Fibroblast of gingiva (primary cell): ENCODE measurements at places on chromosomes 13 and 19.
A peak's percentile ranks its signal among the peaks of the same experiment; 100 is the strongest.

GRCh38 chr13:50801087-50801931 is 42.2 kb downstream of the DLEU7 start:
- DNase-seq, result peak; percentile 51

DNA sequence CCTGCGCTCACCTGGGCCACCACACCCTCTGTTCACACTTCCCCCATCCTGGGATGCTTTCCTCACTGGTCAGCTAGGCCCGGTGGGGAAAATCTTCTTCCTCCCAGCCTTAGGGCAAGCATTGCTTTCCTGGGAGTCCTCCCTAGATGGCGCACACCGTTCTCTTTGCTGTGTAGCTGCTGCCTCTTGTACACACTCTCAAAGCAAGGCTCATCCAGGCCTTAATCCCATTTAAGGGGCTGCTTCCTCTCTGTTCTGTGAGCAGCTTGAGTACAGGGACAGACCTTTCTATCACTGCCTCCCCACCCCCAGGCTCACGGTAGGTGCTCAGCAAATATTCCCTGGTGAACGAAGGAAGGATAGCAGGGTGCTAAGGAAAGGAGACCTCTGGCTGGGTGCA is 11.1 kb downstream of the SLC7A10 start:
- DNase-seq, result no peak

- no peak for DNase-seq
Observed at GRCh38 chr19:41302624-41303351, 7.2 kb upstream of the CCDC97 start.

DNA sequence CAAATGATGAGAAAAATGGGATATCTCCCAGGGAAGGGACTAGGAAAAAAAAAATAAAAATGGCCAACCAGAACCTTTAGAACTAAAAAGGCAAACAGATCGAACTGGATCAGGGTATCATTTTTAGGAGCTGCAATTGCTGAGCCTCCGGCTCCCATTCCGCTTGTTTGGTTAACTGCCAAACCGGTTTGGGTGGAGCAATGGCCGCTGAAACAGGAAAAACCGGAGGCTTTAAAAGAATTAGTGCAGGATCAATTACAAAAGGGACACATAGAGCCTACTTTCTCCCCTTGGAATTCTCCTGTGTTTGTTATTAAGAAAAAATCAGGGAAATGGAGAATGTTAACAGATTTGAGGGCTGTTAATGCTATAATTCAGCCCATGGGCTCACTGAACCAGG is 12.7 kb upstream of the ZNF443 start:
- DNase-seq, result no peak

- DNase-seq, result no peak
Observed at GRCh38 chr19:40205760-40206159, 12.4 kb downstream of the TTC9B start.

DNA sequence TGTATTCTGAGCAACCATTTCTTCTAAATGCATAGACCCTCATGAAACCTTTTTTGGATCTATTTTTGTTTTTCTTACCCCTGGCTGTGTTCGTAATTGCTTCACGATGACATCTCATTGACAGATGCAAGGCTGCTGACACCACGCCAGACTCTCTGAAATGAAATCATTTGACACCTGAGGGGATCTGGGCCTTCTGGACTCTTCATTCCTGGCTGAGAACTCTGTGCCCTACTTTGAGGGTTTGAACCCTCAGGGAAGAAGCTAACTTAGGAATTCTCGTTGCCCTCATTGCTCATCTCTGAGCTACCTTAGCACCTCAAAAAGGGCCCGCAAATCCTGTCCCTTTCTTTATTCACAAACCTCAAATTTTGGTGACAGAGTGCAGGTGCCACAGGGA is 40.5 kb upstream of the NBEA start:
- DNase-seq, result no peak

GRCh38 chr19:13765395-13766094 is 1.2 kb downstream of the MRI1 start:
- DNase-seq, result no peak

DNA sequence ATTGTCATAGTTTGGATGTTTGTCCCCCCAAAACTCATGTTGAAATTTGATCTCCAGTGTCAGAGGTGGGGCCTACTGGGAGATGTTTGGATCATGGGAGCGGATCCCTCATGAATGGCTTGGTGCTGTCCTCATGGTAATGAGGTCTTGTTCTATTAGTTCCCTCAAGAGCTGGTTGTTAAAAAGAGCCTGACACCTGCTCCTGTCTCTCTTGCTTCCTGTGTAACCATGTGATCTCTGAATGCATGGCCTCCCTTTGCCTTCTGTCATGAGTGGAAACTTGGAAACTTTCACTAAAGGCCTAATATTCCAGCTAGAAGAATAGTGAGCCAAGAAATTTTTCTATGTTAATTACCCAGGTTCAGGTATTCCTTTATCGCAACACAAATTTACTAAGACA is 311.4 kb upstream of the ATXN8OS start:
- no peak for DNase-seq

DNA sequence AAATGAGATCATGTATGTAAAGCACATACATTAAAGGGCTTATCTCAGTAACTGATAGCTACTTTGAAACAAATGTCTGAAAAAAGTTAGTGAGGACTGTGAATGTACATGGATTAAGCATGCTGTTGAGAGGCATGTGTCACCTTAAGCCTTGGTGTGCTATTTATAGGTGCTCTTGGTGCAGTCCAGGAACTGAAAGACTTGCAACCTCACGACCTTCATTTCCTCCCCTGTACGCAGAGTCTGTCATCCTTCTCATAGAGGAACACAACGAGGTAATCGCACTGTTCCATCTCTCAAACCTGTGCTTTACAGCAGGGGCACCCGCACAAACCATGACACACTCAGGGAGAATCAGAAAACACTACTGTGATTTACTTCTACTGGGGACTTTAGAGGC is 65.6 kb downstream of the UFM1 start:
- DNase-seq, result no peak

DNA sequence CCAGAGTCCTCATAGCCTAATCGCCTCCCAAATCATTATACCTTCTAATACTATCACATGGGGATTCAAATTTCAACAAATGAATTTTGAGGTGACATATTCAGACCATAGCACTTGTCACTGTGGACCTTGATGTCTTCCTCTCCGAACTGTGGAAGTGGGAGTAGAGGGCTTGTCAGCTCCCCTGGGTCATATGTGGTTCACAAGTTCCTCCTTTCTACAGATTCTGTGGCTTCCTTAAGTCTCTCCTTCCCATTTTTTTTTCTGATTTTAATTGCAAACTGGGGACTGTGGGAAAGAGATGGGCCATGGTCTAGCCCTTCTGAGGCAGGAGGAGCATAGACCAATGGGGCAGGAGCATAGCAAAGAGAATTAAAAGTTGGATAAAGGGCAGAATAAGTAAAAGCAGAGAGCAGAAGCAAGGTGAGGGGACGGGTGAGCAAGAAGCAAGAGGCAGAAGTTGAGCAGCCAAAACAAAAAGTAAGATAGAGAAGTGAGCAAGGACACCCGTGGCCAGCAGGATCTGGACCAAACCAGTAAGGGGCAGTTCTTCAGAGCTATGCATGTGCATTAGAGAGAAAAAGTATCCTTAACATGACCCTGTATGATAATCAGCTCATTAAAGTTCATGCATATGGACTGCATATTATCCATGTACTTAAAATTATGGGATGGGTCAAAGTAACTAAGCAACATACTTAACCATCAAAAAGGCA is 2.6 kb upstream of the SIGLEC7 start:
- no peak for DNase-seq

GRCh38 chr13:112150352-112150751 is 83.4 kb downstream of the SOX1 start:
- no peak for DNase-seq

DNA sequence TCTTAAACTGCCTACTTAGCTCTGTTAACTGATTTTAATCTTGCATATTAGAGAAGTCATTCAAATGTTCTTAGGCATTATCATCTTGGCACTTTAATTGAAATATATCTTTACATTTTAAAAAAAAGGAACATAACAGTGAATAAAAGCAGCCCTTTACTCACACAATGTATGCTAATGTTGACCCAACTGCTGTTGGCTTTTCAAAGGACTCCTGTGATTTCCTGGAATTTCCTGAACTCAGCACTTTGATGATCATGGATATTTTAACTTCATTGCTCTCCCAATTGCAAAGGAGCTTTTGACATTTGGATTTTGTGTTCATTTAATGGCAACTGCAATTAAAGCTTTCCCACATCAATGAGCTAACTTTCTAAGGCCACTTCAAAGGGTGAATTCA is 1230.3 kb downstream of the DIAPH3 start:
- DNase-seq, result no peak

- no peak for DNase-seq
Observed at GRCh38 chr13:64753233-64754000, 2476.7 kb downstream of the PCDH9 start.

DNA sequence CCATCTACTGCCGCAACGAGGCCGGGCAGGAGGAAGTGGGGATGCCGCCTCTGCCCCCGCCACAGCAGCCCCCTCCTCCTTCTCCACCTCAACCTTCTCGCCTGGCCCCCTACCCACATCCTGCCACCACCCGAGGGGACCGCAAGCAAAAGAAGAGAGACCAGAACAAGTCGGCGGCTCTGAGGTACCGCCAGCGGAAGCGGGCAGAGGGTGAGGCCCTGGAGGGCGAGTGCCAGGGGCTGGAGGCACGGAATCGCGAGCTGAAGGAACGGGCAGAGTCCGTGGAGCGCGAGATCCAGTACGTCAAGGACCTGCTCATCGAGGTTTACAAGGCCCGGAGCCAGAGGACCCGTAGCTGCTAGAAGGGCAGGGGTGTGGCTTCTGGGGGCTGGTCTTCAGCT is 3.4 kb upstream of the NUP62 start:
- no peak for DNase-seq

DNA sequence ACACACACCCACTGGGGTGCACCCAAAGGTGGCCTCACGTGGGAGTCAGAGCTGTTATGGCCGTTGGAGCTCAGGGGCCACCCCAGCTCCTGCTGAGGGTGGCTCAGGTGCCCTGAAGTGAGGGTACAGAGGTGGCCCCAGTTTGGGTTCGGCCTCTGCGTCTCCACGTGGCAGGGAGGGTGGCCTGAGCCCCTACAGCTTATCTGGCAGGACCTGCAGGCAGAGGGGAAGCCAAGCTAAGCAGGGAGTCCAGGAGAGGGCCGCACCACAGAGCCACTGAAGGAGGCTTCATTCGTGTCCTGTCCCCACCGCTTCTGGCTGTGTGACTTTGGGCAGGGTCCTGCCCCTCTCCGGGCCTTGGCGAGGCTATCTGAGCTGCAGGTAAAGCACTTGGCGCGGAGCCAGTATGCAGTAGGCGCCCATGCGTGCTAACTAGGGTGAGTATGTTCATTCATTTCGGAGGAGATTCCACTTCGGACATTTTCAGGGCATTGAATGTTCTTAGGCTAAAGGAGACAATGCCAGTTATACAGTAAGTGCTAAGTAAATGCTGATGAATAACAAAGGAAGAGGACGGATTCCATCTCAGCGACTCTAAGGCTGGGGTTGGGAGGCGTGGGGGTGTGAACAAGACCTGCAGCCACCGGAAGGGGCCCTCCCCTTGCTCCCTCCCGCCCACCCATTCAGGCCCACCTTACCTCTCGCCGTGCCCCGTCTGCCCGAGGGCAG is 4.9 kb downstream of the REX1BD start:
- DNase-seq, result no peak

GRCh38 chr19:55149078-55150003 is at the start of gene TNNT1:
Gene TNNT1, minus strand, starts transcription at chr19:55149206. Its CDS starts 2,049 bp downstream, at chr19:55147157.
- DNase-seq, result no peak

DNA sequence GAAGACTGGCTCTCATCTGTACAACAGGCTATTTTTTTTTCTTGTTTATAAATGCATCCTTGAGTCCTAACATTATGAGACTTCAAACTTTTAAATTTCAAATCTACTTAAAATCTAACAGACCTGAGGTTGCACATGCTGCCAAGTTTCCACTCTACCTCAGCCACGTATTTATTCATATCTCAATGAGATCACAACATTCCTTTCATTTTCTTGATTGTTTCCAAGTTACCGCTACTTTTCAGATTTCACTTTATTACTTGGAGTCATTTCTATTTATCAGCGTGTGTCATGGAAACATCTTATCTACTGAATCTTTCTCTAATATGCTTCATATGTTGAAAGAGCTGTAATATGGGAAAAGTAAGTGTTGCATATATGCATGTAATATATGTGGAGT is 1257.5 kb upstream of the ATXN8OS start:
- no peak for DNase-seq

- no peak for DNase-seq
Observed at GRCh38 chr13:26155568-26155967, 66.5 kb downstream of the RNF6 start.

DNA sequence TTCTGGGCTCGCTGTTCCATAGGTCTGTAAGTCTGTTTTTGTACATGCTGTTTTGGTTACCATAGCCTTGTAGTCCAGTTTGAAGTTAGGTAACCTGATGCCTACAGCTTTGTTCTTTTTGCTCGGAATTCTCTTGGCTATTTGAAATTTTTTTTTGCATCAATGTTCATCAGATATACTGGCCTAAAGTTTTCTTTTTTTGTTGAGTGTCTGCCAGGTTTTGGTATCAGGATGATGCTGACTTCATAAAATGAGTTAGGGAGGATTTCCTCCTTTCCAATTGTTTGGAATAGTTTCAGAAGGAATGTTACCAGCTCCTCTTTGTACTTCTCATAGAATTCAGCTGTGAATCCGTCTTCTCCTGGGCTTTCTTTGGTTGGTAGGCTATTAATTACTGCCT is 397.8 kb upstream of the HTR2A start:
- DNase-seq, result no peak

DNA sequence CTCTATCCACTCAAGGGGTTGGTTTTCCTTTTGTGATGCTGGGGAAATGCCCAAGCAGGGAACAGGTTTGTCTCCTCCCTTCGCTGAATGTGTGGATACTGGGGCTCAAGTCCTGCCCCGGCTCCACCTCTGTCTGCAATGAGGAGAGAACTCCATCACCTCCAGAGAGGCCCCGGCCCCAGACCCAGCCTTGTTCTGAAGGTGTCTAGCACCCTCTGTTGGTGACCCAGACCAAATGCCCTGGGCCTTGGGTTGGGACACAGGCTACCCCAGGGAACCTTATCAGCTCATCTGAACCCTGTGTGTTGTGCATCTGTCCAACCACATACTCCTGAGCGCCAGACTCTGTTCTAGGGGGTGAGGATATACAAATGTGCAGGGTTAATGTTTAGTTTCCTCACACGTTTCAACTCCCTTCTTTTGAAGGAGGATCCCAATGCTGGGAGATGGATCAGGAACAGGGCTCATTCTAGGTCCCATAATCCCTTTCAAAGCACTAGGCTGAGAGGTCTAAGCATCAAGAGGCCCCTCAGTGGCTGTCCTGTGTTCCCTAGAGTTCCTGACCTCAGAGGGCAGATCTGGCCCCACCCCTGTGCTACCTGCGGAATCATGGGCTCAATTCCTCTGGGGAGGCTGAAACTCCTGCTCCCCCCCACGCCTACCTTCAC is 112.5 kb upstream of the SLC7A1 start:
- DNase-seq, result peak; percentile 31
